ENCODE measurements at places on chromosomes 3 and 15.

DNA sequence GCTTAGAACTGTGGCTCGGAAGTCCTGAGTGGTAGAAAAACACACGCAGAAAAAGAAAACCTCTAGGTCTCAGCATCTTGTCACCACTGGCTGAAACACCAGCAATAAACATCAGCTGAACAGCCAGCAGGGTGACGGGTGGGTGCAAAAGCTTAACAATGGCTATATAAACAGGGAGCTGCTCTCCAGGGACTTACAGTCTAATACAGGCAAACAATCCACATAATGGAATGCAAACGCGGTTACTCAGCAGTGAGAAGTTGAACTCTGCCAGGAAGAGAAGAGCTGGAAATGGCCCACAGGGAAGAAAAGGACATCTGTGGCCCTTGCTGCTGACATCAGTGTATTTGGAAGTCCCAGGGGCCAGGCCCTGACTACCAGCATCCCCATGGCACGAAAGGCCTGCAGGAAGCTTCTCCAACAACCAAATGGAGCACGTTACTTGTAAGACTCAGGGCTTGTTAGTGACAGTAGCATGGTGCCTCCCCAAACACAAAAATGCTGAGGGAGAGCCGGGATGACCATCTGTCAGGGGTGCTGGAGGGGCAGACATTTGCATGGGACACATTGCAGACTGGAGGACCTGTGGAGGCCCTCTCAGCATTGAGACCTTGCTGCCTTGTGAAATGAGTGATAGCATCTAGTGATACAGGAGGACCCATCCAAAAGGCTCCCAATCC lies 3.0 kb downstream of the HEG1 start:
- DNase-seq = no peak

- no peak for DNase-seq
Measured at GRCh38 chr3:17423786-17424536, 318.5 kb downstream of the TBC1D5 start.

DNA sequence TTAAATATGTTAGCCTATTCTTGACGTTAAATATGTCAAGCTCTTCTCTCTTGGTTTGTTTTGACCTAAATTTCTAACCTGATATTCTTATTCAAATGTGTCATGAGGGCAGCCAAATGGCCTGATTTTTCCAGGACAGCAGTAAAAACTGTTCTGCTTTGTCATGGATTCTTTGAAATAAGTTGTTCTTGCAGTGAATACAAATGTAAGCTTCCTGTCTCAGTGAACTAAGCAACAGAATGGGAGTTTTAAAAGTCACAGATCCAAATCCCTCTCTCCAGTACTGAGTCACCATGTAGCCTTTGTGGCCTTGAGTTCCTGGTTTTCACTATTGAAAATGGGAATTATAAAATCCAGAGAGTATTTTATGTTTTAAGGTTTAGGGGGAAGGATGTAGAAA lies 301.8 kb downstream of the NLGN1 start:
- DNase-seq = no peak

DNA sequence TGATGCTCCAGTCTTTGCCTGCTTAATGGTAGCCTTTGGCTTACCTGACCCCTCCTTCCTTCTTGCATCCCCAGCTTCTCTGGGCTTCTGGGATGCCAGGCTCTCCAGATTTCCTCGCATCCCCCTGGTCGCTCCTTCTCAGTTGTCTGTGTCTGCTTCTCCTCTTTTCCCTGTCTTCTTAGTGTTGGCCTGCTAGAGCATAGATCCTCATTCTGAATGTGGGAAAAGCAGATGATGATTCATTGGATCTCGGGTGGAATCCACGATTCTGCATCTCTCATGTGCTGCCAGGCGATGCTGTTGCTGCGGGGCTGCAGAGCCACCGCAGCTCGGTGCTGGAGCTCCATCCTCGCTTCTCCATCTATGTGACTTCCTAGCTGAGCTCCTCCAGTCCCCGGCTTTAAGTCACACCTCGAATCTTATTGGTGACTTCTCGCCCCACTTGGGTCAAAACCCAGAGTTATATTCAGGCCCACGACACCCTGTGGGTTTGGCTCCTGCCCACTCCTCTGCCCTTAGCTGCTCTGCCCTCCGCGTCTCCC lies 47.4 kb downstream of the CGNL1 start:
- no peak for DNase-seq

DNA sequence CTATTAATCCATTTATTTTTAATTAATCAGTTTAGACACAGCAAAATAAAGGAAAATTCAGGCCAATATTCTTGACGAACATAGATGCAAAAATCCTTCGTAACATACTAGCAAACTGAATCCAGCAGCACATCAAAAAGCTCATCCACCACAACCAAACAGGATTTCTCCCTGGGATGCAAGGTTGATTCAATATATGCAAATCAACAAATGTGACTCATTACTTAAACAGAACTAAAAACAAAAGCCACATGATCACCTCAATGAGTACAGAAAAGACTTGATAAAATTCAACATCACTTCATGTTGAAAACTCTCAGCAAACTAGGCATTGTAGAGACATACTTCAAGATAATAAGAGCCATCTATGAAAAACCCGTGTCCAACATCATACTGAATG lies 364.1 kb upstream of the THBS1 start:
- DNase-seq = no peak

DNA sequence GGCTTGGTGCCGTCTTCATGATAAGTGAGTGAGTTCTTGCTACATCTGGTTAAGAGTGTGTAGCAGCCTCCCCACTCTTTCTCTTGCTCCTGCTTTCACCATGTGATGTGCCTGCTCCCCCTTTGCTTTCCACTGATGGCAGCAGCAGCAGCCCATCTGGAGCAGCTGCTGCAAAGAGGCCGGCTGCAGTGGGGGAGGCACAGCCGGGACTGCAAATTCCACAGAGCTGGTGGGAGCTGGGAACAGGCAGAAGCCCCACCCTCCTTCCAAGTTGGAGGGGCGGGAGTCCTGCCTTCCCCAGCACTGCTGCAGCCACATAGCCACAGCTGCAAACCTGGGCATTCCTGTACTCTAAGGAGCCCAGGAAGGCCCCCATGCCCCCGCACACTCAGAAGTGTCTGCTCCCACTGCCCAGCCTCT lies 62.8 kb upstream of the IMPG2 start:
- DNase-seq = no peak

GRCh38 chr15:89177633-89178306 lies 43.6 kb downstream of the RLBP1 start:
- DNase-seq = peak; percentile 33

GRCh38 chr3:9468460-9468859 lies 71.0 kb downstream of the SETD5 start:
- no peak for DNase-seq

- DNase-seq = no peak
Measured at GRCh38 chr3:120536642-120537041, 59.5 kb upstream of the NDUFB4 start.

- no peak for DNase-seq
Measured at GRCh38 chr15:76107169-76107568, 47.4 kb downstream of the TMEM266 start.

- no peak for DNase-seq
Measured at GRCh38 chr15:99729327-99729726, 3.9 kb downstream of the LYSMD4 start.

DNA sequence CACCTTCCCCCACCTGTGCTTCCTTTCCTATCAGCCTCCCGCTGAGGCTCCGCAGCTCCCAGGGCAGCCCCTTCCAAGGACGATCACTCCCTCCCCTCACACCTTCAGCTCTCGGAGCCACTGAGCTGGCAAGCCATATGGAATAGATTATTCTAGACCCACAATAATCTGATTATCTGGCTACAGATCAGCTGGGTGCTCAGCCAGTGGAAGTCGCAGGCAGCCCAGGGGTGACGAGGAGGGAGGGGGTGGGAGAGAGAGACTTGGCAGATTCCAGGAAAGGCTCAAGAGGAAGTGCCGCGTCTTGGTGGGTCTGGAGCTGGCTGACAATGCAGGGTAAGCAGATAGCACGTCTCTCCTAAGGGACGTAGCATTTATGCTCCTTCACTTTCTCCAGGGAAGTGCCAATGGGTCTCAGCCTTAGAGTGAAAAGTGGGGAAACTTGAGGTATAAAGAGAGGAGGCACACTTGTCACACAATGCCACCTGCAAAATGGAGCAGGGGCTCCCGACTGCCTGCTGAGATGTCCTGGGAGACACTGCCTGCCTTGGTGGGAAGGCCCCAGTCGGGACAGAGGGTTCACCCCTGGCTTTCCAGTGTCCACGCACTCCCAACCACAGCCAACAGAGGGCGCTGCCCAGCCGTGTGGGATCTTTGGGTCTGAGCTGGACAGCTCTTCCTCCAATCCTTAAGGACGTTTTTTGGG lies 9.4 kb upstream of the MESP1 start:
- DNase-seq = peak; percentile 52

- no peak for DNase-seq
Measured at GRCh38 chr3:125959317-125960065, 9.5 kb upstream of the ROPN1B start.

DNA sequence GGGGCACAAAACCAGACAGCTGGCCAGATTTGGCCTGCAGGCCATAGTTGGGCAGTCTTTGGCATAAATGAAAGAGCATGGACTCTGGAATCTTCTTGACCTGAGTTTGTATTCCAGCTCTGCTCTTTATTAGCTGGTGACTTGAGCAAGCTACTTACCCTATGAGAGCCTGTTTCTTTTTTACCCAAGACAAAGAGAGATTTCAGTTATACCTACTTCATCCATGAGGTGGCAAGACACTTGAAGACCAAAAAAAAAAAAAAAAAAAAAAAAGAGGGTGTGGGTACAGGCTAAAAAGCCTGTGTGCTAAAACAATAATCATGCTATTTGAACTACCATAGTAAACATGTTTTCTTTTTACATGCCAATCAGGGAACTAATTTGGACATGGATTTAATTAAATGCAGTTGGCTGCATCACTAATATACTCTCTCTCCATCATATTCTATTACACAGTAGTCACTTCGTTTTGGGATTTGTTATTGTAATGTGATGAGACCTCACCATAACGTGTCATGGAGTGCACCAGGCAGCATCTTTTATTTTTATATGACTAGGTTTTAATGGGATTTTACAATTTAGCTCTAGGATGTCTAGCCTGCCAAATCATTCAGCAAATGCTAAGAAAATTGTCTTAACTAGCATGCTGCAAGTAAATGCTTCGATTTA lies 109.2 kb upstream of the FHIT start:
- DNase-seq = no peak

Measured in activated gamma-delta T cell treated with anti-CD3 and anti-CD28 coated beads, Interleukin-2, amount 50 U/mL, for 16 hours (primary cell).